ENCODE measurements at places on chromosomes 7 and 10.

- DNase-seq, result no peak
Measured at GRCh38 chr7:2504128-2504888, 15.3 kb upstream of the LFNG start.

GRCh38 chr10:123552760-123553554 lies 113.2 kb upstream of the GPR26 start:
- no peak for DNase-seq

DNA sequence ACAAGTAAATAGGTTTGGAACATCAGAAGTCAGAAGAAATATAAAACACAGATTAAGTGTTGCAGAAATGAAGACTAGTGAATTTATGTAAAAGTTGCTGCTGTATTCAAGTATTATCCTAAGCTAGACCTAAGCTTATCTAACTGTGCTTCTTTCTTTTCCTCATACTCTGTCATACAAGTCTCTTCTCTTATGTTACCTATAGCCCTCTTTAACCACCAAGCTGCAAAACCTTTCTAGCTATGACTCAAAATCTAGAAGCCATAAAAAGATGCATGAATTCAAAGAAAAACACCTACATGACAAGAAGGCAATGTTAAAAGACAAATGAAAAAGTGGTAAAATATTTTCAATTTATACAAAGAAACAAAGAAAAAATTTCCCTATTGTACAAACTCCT lies 23.0 kb downstream of the DENND11 start:
- DNase-seq, result no peak

GRCh38 chr7:83305027-83305426 lies 142.3 kb upstream of the PCLO start:
- no peak for DNase-seq

- DNase-seq, result no peak
Measured at GRCh38 chr10:56116684-56117083, 244.4 kb downstream of the ZWINT start.

DNA sequence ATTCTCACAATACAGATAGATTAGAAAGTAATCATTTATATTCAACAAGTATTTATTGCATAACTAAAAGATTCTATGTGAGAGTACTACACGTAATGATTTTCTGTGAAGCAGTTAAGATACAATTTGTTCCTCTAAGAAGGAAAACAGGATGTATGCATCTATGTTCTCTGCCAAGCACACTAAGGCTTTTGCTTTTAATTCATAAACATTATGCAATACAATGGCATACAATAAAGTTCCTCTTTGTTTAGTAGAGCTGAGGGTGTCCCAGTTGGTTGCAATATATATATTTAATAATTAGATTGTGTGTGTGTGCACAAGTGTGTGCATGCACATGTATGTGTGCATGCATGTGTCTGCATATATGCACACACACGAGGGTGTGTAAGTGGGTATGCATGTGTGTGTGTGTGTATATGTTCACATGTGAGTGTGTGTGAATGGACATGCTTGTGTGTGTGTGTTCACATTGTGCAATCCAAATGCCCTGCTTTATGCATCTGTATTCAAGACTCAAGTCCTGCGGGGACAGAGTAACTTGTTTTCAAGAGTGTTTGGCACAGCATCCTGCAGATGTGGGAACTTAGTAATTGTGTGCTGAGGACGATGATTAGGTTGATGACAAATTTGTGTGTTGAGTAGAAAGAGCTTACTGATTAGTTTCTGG lies 481.5 kb upstream of the KLF6 start:
- peak; percentile 36 for DNase-seq

DNA sequence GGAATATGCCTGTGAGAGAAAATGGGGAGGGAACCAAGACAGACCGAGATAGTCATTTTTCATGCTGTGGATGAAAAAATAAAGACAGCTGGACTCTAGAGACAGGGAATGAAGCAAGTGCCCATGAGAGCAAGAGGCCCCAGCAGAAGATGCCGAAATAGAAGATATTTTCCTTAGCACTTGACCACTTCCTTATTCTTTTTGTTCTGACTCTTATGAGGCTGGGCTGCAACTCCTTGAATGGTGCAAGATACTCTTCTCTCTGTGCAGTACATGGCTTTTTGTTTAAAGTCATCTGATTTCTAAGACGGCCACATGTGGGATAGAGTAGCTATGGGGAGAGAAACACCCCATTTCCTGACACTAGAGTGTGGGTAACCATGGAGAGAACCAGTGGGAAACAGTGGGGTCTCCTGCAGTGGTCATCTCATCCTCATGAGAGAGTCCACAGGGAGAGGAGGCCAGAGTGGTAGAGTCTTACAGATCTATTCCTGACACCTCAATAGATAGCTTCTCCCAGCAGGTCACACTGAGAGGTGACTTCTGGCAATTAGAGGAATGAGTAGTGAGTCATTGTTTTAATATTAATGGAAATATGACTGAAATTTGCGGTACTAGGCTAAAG lies 18.0 kb upstream of the VCL start:
- peak; percentile 74 for DNase-seq

GRCh38 chr7:121214657-121215056 lies 114.1 kb upstream of the WNT16 start:
- DNase-seq, result no peak

- no peak for DNase-seq
Measured at GRCh38 chr10:118742032-118742431, 12.7 kb downstream of the CACUL1 start.

GRCh38 chr7:47634273-47634672 lies 52.4 kb upstream of the TNS3 start:
- DNase-seq, result no peak

DNA sequence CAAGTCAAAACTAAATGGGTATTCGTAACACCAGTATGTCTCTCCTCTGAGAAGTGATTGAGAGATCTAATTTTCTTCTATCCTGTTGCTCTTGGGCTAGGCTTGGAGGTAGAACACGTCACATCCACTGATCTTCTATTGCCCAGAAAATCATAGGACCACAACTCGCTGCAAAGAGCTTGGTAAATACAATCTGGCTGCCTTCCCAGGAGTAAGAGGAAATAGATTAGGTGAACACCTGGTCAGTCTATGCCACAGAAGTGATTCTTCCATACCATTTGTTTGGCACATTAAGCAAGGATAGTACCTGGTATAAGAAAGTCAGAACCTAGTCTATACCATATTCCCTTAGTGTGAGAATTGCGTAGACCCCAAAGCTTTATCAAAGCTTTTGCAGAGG lies 129.3 kb upstream of the PHYHIPL start:
- no peak for DNase-seq

DNA sequence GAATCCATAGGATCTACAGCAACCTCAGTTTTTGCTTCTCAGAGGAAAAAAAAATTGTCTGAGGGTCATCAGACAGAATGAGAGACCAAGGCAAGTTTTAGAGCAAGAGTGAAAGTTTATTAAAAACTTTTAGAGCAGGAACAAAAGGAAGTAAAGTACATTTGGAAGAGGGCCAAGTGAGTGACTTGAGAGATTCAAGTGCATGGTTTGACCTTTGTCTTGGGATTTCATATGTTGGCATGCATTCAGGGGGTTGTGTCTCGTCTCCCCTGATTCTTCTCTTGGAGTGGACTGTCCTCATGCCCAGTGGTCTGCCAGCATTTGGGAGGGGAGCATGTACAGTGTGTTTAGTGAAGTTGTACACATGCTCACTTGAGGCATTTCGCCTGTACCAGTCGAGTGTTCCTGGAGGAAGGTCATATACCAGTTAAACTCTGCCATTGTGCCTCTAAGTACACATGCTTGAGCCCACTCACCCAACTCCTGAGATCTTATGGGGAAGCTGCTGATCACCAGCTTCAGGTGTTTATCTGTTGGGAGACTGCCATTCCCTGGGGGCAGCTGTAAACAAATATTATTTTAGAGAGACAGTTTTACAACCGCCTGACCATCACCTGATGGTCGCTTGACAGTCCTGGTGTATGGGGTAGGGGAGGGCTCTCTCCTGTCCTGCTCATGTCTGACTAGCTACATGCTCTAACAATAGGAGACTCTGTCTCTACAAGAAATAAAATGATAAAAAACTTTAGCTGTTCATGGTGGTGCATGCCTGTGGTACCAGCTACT lies 109.4 kb downstream of the EEPD1 start:
- DNase-seq, result peak; percentile 17

- no peak for DNase-seq
Measured at GRCh38 chr10:4683137-4683536, 142.9 kb upstream of the AKR1E2 start.

DNA sequence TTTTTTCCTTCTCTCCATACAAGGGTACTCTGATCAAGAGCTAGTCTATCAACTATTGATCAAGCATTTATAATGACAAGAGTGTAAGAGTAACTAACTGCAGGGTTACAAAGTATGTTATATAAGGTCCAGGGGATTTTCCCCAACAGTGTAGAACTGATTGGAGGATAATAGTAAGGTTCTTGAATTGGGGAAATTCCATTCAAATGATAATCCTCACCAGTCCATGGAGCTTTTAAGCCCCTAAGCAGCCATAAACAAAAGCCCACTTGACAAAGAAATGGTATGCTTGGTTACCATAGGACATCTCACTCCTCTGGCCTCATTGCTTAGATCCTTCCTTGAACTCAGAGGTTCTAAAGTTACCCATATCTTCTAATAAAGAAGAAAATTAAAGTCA lies 8.2 kb downstream of the YME1L1 start:
- DNase-seq, result peak; percentile 17

DNA sequence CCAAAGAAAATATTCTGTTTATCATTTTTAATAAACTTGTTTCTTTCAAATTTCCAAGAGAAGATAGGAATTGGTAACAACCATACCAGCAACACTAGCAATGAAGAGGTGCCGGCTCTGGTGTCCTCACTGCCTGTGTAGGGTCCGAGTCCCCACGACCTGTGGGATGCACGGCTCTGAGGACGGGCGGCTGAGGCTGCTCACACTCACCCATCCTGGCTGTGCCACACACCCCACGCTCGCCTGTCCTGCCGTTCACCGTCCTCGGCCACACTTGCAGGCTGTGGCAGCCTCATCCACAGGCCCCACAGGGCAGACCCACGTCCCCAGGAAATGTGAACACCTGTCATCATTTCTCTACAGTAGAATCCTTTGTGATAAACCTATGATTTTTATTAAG lies 48.2 kb upstream of the DPYSL4 start:
- DNase-seq, result no peak

GRCh38 chr10:132477398-132478340 lies 59.9 kb upstream of the INPP5A start:
- DNase-seq, result no peak

DNA sequence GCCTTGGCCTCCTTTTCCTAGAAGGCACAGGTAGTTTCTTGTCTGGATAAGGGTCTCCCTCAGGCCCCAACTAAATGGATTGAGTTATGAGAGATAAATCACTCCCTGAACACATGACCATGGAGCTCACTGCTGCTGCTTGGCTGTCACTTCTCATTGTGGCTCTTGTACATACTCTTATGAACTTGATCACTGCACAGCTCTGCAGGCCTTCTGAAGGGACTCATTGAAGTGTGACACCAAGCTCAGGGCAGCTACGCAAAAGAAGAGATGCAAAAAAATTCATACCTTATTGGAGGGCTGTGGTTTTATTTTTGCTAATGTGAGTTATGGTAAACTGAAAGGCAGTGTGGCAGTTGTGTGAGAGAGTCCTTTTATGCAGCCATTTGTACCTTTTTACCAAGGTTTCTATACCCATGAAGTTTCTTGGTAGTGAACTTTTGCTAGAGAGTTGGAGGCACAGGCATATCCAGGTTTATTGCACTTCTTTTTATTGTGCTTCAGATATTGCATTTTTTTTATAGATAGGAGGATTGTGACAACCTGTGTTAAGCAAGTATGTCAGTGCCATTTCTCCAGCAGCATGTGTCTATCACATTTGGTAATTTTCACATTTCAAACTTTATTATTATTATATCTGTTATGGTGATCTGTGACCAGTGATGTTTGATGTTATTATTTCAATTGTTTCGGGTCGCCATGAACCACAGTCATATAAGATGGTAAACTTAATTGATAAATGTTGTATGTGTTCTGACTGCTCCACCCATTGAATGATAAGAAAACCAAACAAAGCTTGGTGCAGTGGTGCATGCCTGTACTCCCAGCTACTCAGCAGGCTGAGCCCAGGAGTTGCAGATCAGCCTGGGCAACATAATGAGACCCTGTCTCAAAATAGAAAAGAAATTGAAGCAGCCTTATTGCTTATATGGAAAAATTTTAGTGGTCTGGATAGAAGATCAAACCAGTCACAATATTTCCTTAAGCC lies 100.6 kb downstream of the LRRC4 start:
- no peak for DNase-seq

DNA sequence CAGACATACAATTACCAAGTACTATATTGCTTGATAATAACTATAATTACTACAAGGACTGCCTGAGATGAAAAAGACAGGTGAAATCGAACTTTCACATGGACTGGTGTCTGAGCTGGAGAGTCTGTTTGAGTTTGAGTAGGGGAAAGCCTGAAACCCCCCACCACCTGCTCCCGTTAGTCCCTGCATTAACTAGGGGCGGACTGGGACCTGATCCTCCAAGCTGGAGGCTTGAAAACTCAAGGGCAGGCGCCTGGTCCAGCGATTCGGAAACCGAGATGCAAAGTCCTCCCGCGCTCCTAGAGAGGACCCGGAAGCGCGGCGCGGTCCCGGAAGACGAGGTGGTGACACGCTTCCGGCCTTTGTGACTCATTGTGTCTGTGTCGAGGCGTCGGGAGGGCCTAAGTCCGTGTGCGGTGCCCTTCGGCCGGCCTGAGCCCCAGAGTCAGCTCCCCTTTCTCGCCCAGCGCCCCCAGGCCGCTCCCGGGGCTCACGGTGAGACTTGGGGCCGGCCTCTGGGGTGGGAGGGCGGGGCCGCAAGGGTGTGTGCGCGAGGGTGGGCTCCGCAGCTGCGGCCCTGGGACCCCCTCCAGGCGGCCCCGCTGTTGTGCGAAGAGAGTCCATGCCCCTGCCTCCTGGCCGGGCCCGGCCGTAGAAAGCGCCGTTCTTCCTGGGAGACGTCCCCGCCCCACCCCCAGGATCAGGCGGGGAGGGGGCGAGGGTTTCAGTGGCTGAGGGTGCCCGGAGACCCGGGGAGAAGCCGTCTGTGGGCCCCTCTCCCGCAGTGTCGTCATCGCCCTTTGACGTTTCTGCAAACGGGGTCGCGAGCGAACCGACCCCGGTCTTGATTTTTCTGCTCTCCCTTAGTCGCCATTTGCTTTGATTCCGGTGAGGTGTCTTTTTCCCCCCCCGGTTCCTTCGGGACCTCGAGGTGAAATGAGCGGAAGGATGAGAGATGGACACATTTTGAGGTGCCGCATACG lies at the start of gene ZKSCAN1:
Gene ZKSCAN1 (plus strand): TSS at position 365 of the 983 bp plus-strand sequence. CDS start 7,911 bp downstream, outside the sequence.
- peak; percentile 98 for DNase-seq

DNA sequence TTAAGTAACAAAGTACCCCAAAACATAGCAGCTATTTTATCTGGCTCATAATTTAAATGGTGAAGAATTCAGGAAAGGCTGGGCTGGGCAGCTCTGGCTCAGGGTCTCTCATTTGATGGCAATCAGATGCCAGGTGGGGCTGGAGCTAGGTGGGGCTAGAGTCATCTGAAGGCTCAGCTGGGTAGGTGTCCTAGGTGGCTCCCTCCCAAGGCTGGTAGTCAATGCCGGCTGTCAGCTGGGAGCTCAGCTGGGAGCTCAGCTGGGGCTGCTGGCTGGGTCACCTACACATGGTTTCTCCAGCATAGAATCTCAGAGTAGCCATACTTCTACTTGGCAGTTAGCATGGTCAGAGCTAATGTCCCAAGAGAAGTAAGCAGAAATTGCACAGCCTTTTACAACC lies 34.1 kb downstream of the OSBPL3 start:
- DNase-seq, result no peak

DNA sequence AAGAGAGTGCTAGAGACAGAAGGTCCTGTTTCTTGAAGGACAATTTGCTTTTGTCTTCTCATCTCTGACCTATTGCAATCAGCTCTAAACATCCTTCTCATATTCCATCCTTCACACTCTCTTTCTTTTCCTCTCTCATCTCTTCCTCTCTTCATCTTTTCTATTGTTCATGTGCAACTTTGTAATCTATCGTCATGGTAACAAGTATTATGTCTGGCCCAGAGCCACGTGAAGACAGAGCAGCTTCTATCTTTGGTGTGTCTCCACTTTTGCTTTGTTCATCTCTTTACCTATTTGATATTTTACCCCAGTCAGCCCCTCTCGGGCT lies 104.9 kb upstream of the ABCB5 start:
- DNase-seq, result no peak
